ENCODE measurements at places on chromosomes 1 and 21.
A peak's percentile ranks its signal among the peaks of the same experiment; 100 is the strongest.

GRCh38 chr1:56135069-56135863, 444.1 kb downstream of the PLPP3 start:
- no peaks in the 10 kb centered on the region for H3K36me3 ChIP-seq
- H3K4me1 ChIP-seq, result no peaks in the 10 kb centered on the region
- no peak for DNase-seq

GRCh38 chr1:57796616-57797015, 372.8 kb upstream of the DAB1 start:
- H3K27me3 ChIP-seq, result no peaks in the 10 kb centered on the region
- no peak overlapping the region for H3K4me3 ChIP-seq
- DNase-seq, result no peak
- no peaks in the 10 kb centered on the region for H3K36me3 ChIP-seq
- H3K27ac ChIP-seq, result no peak overlapping the region

DNA sequence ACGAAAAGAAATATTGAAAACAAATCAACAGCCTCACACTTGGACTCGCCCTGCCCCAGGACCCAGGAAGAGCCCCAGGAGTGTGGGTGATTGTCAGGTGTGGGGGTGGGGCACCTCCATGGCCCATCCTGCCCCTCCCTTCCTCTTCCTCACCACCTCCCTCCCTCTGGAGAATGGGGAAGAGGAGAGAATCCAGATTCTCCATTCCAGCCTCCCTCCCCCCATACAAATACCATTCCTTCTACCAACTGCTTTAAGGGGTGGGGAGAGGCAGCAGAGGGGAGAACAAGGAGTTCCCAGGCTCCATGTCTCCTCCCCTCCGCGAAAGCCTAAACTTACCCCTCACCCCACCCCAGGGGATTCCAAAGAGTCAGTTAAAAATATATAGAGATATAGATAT, 36.7 kb downstream of the MEF2D start:
- H3K4me3 ChIP-seq, result no peak overlapping the region
- H3K36me3 ChIP-seq, result peaks cover 27% of the 10 kb centered on the region
- H3K27ac ChIP-seq, result peak overlapping the region; percentile 91
- H3K4me1 ChIP-seq, result peaks cover 5% of the 10 kb centered on the region
- DNase-seq, result peak; percentile 88

DNA sequence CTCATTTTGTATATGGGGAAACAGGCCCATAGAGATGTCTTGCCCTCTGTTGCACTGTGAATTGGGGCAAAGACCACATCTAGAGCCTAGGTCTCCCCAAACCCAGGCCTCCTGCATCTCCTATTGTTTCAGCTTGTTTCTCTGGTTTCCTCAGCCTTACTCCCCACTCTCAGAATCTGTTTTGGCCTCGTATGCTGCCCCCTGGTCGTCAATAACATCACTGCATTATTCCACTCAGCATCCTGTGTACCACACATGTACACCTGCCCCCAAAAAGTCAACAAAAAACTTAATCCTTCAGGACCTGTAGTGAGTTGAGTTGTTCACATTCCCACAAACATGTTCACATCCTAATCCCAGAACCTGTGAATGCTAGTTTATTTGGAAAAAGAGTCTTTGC, 184.8 kb downstream of the BRINP2 start:
- H3K36me3 ChIP-seq, result no peaks in the 10 kb centered on the region
- no peak for DNase-seq
- no peak overlapping the region for H3K27ac ChIP-seq
- no peaks in the 10 kb centered on the region for H3K4me1 ChIP-seq
- no peaks in the 10 kb centered on the region for H3K27me3 ChIP-seq
- H3K4me3 ChIP-seq, result no peak overlapping the region

DNA sequence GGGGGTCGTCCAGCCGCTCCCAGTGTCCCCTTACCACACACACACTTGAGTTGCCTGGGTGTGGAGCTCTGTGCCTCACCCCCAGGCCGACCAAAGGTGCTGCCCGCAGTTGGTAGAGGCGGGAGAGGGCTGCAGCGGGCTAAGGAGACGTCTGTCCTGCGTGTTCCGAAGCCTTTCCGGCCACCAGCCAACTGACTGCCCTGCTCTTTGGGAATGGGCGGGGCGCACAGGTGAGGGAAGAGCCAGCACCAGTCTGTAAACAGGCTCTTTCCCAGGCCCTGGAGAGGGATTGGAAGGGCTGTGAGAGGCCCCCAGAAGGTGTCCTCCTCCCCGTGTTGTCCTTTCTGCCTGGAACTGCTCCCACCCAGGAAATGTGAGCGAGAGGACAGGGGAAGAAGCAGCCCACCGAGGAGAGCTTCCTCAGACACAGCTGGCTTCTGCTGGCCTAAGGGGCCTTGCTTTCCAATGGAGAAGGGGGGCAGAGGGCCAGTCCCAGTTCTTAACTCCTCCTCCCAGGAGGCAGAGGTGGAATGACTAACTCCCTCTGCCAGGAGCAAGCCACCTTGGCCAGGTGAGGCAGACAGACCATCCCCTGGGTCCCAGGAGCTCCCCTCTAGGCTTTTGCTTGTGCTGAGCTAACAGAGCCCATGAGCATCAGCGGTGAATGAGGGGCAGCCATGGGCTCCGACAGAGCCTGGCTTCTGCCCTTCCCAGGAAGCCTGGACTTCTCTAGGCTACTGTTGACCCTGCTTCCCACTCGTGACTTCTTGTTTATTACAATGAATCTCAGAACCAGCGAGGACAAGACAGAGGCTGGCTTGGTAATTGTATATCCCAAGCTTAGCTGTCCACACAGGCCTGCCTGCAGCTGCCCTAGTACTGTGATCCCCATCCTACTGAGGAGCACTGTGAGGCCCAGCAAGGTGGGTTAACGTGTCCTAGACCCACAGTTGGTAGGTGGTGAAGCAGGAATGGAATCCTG, 158.1 kb upstream of the COA6 start:
- no peak overlapping the region for H3K27ac ChIP-seq
- H3K27me3 ChIP-seq, result peaks cover 33% of the 10 kb centered on the region
- no peak overlapping the region for H3K4me3 ChIP-seq
- DNase-seq, result no peak
- no peaks in the 10 kb centered on the region for H3K4me1 ChIP-seq

GRCh38 chr1:210750468-210750867, 383.5 kb downstream of the KCNH1 start:
- H3K4me1 ChIP-seq, result no peaks in the 10 kb centered on the region
- no peaks in the 10 kb centered on the region for H3K36me3 ChIP-seq
- no peak for DNase-seq
- no peak overlapping the region for H3K4me3 ChIP-seq
- no peak overlapping the region for H3K27ac ChIP-seq
- no peaks in the 10 kb centered on the region for H3K27me3 ChIP-seq

DNA sequence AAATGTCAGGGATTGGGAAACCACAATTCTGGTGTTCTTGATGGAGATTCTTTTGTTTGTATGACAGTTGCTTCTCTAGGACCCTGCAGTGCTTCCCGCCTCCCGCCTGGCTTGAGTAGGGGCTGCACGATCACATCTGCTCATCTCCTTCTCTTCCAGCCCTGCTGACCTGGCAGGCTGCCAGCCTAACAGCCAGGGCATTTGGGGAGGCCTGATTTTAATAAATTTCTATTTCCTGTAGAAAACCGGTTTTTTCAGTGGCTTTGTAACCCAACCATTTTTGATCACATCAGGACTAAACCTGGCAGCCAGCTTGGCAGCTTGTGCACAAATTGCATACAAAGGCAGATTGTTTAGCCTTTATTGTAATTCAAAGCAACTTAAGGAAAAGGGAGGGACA, 78.9 kb downstream of the UBE2U start:
- DNase-seq, result no peak
- no peak overlapping the region for H3K4me3 ChIP-seq
- no peaks in the 10 kb centered on the region for H3K27me3 ChIP-seq
- H3K4me1 ChIP-seq, result no peaks in the 10 kb centered on the region

GRCh38 chr1:205324781-205325180, 3.2 kb upstream of the NUAK2 start:
- DNase-seq, result no peak
- H3K27ac ChIP-seq, result no peak overlapping the region
- no peaks in the 10 kb centered on the region for H3K36me3 ChIP-seq
- H3K4me1 ChIP-seq, result peaks cover 21% of the 10 kb centered on the region

Data from tibial artery (tissue), 4 donors.